Right lung (tissue), 10 donors: ENCODE measurements at places on chromosomes 13 and 19.

DNA sequence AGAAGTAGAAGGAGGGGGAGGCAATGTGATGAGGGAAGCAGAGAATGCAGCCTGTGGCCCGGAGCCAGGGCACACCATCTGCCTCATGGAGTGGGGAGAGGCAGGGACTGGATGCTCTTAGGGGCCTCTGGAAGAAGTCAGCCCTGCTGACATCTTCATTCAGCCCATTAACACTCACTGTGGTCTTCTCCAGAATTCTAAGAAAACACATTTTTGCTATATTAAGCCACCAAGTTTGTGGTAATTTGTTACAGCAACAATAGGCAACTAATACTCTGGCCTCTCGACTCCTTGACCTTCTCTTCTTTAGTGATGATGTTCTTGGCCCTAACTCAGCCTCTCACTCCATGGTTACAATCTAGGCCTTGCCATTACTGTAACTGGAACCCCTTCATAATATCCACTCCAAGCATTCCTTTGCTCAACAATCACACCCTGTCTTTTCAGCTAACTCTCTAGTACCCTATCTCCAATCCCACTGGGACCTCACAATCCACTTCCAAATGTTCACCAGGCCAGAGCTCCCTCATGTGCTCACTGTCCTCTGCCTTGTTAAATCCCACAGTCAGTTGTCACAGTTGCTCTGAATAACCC is 98.5 kb downstream of the MIPEP start:
- no peak for DNase-seq

- DNase-seq: no peak
These were observed 11.4 kb upstream of the CRTC1 start for GRCh38 chr19:18672044-18672451.

DNA sequence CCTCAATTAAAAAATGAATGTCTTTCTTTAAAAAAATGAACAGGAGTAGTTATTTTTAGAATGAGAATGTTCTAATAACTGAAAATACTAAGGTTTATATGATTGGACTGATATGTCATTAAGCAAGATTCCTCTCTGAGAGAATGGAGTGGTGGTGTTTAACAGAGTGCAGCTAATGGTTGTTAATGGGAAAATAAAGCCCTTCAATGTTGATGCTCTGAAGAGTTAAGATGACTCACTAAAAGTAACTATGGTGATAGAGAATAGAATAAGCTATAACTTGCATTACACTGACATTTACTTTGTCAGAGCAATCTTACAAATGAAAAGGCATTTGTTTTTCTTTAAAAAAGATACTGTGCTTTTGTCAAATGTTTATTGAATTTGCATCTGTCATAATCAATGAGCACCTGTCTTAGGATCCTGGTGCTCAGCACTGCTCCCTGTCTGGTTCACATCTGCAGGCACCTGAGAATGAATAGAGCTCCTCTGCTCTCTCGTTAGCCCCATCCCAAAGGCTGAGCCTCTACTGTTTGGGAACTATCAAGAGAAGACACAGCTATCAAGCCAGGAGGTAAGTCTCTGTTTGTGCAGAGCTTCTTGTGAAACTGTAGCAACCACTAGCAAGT is 15.1 kb downstream of the PABPC3 start:
- DNase-seq: no peak

DNA sequence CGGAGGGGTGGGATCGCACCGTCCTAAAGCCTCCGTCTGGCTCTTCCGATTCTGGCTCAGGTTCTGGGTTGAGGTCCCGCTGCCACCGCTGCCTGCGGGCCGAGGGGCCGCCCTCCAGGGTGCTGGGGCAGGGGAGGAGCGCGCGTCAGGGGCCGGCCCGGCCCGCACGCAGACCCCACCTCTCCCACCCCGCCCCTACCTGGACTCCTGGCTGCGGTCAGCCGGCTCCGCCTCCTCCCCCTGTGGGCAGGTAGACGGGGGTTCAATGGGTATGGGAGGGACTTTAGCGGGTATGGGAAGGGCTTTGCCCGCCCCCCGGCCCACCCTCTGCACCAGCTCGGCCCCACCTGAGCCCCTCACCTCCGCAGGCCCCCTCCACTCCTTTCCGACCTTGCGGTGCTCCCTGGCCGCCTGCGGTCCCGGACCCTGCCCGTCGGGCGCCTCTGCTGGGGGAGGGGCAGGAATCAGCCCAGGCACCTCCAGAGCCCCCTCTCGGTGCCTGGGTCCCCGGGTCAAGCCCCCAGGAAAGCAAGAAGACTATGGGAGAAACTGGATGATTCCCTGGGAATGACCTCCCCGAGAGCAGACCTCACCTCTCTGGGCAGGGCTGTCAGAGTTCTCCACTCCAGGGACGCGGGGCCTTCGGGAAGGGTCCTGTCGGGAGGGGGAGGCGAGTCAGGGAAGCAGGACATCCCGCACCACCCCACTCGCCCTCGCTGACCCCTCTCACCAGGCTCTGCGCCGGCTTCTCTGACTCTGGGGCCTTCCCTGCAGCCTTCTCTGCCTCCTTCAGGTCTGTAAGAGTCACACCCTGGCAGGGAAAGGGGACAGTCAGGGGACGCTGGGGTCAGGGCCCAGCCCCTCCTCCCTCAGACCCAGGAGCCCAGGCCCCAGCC is 17.0 kb downstream of the EPS8L1 start:
- DNase-seq: no peak
